Stimulated activated CD8-positive, alpha-beta memory T cell treated with anti-CD3 and anti-CD28 coated beads, Interleukin-4, amount 100 ng/mL, for 1 hour (primary cell): ENCODE measurements at places on chromosomes 5 and 9.

DNA sequence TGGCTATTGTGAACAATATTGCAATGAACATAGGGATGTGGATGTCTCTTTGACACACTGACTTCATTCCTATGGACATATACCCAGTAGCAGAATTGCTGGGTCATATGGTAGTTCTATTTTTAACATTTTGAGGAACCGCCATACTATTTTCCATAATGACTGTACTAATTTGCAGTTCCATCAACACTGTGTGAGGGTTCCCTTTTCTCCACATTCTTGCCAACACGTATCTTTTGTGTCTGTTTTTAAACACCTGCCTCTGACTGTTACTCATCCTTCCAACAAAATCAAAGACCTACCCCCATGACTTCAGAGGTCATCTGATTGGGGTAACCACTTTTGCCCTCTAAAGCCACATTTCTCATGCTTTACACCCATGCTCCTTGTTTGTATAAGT lies 133.5 kb downstream of the MED27 start:
- no peak for DNase-seq

DNA sequence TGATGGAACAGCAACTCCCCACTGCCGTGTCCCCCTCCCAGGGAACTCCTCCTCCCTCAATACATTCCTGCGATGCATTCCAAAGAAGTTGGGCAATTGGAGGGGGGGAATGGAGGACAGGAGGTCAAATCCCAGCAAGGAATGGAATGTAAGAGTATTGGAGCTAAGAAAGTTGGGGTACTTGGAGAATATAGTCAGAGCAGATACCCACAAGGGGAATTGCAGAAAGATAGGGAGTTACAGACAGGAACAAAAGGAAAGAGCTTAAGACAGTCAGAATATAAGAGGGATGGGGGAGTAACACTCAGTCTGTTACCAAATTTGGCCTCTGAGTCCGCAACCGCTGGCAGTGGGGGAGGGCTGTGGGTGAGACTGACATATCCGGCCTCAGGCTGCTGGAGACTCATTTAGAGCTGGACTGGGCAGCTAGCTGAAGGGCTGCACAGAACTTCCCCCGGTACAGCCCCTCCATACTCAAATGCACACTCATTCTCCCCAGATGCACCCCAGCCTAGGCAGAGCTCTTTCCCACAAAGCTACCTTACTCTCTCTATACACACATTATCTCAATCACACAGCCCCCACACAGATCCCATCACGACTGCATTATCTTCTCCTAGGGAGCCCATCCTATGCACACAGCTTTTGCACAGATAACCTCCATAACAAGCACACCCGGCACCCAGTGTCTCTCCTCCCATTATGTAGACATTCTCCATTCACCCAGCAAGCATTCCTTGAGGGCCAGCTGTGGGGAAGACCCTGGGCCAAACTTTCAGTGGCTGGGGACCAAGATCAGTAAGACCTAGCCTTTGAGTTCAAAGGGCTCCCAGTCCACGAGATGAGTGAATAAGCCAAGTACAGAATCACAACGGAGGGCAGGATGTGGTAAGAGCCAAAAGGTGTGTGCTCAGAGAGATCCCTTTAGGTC lies 3.7 kb downstream of the TLN1 start:
- DNase-seq, result no peak

DNA sequence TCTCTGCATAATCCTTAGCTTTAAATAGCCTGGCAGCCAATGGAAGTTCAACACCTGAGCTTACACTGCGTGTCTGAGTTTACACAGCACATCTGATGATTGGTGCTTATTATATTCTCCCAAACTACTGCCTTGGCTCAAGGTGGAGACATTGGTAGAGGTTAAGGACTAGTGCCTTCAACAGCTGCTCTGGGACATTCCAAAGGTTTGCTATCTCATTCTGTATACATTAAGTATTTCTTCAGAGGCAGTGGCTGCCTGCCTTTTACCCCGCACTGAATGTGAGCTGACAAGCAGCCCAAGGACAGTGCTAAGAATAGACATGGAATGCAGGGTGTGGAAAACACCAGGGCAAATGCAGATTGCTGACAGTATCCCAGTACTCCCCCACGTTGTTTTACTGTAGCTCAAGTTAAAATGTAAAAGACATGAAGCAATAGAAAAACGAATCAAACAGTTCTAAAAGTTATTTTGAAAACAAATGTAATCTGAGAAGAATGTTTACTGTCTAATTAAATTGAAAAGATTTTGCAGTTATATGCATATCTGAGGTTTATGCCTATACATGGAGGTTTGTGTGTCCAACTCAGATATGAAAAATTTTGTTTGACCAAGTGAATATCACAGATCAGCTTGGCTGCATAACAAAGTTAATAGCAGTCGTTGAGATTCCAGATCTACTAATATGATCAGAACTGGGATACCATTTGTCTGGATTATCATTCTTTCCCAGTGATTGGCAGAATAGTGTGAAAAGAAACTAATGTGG lies 1.8 kb downstream of the HSPB3 start:
- DNase-seq, result no peak

- DNase-seq, result no peak
Observed at GRCh38 chr5:133520062-133520461, 92.3 kb downstream of the FSTL4 start.

DNA sequence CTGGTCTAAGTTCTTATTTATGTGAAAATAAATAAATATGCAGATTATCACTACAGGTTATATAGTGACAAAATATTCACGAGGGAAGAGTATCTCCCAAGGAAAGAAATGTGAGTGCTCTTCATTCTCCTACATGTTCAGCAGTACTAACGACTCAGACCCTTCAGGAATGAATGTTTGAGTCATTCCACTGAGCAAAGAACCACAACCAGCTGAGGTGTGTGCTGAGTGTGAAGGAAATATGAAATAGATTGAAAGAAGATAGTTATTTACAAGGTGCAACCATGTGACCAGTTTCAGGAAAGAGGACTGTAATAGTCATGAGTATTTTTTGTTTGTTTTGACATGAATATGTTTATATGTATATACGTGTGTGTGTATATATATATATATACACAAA lies 228.7 kb downstream of the TUSC1 start:
- no peak for DNase-seq

GRCh38 chr9:121267689-121268597 lies at the start of gene GSN:
GSN (plus strand) TSS chr9:121268162; CDS start chr9:121301972, 33,810 bp downstream.
- peak; percentile 9 for DNase-seq

- no peak for DNase-seq
Observed at GRCh38 chr9:15576350-15577050, 23.7 kb downstream of the CCDC171 start.

DNA sequence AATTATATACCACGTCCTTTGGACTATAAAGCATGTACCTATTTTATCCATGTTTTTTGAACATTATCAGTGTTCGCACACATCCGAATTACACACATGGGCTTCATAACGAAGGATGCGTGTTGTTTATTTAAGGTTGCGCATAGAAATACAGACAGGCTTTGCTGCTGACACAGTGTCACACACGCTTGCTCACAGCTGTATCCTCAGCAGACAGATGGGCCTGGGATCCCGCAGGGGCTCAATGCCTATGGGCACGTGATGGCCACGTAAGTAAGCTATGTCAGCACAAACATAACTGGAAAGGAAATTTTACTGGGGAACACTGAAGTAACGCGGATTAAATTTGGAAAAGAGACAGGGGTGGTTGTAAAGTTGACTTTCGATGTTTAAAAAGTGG lies 76.6 kb downstream of the OTULIN start:
- no peak for DNase-seq

DNA sequence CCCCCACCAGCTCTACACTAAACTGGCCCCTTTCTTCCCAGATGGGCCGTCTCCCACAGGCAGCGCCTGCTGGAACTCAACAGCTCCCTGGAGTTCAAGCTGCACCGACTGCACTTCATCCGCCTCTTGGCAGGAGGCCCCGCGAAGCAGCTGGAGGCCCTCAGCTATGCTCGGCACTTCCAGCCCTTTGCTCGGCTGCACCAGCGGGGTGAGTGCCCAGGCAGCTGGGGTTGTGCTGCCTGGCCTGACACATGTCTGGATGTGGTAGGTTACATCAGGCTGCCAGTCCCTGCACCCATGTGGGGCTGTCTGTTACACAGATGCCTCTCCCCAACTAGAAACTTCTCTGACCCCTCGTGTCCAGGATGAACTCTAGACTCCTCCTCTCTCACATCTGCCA lies 9.8 kb downstream of the NHP2 start:
- DNase-seq, result no peak

DNA sequence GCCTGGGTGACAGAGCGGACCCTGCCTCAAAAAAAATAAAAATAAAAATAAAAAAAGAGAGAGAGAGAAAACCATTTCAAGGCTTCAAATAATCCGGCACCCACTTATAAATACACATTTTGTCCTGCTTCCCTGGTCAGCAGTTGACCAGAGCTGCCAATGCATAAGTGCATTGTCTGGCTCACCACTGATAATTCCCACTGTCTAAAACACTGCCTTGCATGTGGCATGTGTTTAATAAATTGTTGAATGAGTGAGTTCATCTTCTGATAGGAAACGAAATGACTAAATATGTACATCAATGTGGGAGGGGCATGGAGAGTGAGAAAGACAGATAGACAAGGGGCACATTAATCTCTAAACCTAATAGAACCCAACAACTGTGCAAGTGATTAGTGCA lies 42.9 kb downstream of the MEGF10 start:
- DNase-seq, result no peak

DNA sequence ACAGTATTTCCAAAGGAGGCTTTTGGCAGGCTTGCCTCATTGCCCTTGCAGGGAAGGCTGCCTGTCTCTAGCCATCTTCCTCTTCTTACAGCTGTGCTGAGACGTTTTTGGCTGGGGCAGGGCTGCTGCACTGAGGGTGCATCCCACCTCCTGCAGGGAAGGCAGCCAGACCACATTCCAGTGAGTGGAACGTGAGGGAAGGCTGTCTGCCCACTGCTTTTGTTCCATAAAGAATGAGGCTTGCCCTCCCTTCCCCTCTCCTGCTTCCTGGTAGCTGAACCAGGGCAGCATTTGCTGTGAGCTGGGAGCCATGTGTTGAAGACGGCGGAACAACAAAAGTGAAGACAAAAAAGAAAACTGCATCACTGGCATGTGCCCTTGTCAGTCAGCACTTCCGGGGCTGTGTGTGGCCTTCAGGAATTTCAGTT lies 16.8 kb downstream of the MGAT1 start:
- DNase-seq, result no peak

DNA sequence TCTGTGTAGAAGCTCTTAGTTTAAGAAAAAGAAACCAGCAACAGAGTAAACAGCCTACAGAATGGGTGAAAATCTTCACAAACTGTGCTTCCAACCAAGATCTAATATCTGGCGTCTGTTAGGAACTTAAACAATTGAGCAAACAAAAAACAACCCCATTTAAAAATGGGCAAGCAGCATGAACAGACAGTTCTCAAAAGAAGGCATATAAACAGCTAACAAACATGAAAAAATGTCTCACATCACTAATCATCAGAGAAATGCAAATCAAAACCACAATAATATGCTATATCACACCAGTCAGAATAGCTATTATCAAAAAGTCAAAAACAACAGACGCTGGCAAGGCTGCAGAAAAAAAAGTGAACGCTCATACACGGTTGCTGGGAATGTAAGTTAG lies 83.7 kb upstream of the CCDC152 start:
- no peak for DNase-seq

GRCh38 chr5:2167671-2168070 lies 284.9 kb upstream of the IRX4 start:
- no peak for DNase-seq

- DNase-seq, result no peak
Observed at GRCh38 chr5:10581867-10582511, 18.1 kb downstream of the ANKRD33B start.

DNA sequence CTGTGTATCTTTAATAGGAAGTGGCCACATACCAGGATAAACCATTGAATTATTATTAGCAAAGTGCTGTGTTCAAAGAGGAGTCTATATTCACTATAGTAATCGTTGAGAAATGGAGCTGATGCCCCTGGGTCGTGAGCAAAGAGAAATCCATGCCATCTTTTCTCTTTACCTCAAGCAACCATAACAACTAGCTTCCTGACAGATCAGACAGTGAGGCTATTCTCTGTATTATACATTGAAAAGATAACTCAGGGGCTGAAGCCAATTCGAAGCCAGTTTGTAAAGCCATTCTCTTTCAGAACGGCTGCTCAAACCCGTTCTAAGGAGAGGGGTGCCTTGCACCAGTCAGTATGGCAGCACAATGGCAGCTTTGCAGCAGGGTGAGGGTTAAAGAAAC lies 680.6 kb downstream of the SEMA5A start:
- DNase-seq, result no peak

GRCh38 chr5:3010301-3010952 lies 258.9 kb upstream of the IRX2 start:
- no peak for DNase-seq

GRCh38 chr5:35822511-35822910 lies 34.2 kb upstream of the IL7R start:
- DNase-seq, result no peak

GRCh38 chr5:42636946-42637345 lies 119.7 kb upstream of the CCDC152 start:
- no peak for DNase-seq

- no peak for DNase-seq
Observed at GRCh38 chr5:29134418-29134817, 2059.1 kb upstream of the CDH6 start.

- DNase-seq, result no peak
Observed at GRCh38 chr9:14985419-14985818, 75.2 kb upstream of the FREM1 start.

GRCh38 chr5:50827516-50828247 lies 161.2 kb downstream of the PARP8 start:
- no peak for DNase-seq

- no peak for DNase-seq
Observed at GRCh38 chr9:129270903-129271431, 92.9 kb upstream of the IER5L start.

DNA sequence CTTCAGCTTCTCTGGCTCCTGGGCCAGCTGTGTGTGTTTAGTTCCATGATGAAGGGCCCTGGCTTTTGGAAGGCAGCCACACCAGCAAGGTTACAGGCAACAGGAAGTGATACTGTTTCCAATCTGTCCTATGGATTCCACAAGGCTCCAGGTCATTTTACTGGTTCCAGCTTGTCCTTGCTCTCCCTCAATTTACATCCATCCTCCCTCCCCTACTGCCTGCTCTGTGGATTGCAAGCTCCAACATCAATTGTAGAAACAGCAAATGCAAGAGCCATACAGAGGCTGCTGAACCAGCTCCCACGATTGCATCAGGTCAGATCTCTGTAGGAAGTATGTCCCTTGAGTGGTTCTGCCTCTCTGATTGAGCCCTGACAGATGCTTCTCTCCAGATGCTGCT lies 409.8 kb downstream of the NTRK2 start:
- no peak for DNase-seq

DNA sequence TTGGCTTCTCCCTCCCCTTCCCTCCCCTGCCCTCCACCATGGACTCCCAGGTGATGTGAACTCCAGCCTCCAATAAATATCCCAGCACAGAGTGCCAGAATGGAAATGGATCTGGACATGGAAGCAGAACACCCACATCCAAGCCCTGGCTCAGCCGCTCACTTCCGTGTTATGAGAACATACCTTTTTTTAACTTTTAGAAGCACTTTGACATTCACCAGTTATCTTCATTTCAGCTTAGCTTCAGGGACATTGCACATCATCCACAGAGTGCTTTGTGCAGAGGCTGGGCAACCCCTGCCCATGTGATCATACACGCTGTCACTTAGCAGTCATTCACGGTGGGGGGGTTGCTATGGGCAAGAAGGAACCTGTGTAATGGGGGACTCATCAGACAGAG lies 9.1 kb downstream of the AFAP1L1 start:
- no peak for DNase-seq

GRCh38 chr9:77747163-77747562 lies 99.0 kb upstream of the GNA14 start:
- DNase-seq, result no peak
